ENCODE measurements at places on chromosomes 5 and 9.

- DNase-seq = no peak
These were observed 189.5 kb downstream of the ACTL7B start for GRCh38 chr9:108666240-108666784.

- no peak for DNase-seq
These were observed 60.9 kb downstream of the CDKN2A start for GRCh38 chr9:21933281-21933680.

DNA sequence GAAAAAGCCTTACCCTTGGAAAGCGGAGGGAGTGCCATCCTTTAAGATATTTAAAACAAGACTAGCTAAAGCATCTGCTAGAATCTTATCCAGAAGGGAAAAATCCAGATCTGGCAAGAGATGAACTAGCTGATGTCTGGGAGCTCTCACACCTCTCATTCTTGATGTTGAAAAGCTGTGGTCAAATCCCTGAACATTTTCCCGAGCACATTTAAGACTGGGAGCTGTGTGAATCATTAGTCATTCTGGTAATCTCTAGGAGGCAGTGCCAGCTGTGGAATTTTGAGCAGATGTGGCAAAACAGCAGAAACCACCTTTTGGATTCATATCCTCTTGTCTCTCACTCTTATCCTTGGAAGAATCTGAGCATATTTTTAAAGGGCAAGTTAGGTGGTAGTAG is 218.0 kb downstream of the MAN2A1 start:
- DNase-seq = no peak

DNA sequence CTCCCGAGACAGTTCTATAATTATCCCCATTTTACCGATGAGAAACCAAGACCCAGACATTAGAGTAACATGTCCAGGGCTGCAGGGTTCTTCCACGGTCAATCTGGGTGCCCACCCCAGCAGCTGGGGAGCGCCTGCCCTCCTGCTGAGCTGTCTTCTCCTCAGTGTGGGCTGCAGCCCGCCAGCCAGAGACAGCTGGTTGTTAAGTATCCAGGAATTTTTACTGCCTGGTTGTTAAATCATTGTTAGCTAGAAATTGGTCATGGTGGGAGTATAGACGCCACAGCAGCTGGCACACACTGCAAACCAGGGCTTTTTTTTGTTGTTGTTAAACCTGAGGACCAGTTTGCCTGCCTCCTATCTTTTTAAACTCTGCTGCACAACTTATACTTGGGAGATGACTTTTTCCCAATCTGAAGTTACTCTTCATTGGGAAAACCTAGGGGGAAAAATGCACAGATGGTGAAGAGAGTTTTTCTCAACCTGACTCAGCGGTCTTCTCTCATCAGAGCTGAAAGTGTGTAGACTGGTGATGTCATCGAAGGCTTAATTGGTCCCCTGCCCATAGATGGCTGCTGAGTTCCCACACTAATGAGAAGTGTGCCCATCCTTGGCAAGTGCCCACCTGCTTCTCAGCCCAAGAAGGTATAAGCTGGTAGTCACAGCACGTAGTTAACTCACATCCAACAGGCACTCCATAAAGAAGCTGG is 208.6 kb downstream of the DRD1 start:
- no peak for DNase-seq

DNA sequence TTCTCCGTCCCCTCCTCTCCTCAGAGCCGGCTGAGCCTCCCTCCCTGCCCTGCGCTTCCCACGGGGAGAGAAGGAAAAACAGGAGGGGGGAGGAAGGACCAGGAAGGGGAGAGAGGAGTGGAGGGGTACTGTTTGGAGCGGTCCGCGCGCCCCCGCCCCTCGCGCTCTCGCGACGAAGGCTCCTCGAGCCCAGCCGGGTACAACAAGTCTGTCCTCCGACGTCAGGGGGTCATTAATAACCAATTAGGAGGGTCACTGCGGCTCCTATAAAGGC is 480 bp upstream of the PRDM12 start:
- DNase-seq = no peak

DNA sequence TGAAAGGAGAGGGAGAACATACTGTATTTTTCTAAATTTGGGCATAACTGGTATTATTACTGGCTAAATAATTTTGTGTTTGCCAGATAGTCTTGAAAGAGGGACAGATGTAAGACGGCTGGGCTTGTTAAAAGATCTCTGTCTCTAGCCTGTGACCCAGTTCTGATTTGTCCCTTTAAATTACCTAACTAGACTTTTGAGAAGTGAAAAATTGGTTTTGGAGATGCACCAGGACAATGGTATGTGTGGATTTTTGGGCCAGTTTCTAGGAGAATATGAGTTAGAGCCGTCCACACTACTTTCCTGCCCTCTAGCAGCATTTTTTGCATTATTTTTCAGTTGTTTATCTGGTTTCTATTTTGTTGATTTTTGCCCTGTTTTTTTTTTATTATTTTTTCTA is 33.5 kb downstream of the LNPEP start:
- DNase-seq = no peak

DNA sequence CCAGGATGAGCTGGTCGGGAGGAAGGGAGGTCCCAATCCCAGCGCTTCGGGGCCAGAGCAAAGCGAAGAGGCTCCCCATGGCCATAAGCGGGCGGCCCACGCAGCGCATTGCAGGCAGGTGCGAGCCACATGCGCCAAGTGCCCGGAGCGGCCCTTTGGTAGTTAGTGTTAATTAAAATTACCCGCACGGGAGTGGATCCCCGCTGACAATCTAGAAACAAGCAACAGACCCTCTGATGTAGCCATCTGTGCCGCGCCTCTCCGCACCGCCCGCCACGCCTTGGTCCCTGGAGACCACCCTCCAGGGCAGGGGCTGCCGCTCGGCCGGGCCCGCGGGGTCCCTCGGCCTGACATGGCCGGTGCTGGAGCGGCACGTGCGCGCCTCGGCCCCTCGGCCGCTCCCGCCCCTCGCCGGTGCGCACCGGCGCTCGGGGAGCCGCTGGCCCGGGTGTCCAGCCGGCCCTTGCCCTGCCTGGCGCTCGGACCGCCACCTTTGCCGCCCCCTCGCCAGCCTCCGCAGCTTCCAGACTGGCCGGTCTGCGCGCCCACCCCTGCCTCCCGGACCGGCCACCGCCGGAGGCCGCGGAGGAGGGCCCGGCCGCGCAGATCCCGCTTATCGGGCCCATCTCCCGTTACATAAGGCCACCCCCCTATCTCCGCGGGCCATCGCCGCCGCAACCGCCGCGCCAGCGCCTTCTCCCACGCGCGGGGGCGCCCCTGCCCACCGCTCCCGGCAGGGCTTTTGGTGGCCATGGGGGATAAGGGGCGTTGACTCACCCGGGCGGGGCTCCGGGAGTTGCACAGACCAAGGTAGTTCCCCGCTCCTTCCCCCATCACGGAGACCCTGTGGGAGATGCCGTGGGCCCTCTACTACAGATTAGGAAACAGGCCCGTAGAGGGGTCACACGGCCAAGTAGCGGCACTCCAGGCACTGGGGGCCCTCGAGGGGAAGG is 1.9 kb upstream of the IL13 start:
- DNase-seq = no peak

- DNase-seq = no peak
These were observed 18.9 kb downstream of the RALGPS1 start for GRCh38 chr9:126933334-126933980.

DNA sequence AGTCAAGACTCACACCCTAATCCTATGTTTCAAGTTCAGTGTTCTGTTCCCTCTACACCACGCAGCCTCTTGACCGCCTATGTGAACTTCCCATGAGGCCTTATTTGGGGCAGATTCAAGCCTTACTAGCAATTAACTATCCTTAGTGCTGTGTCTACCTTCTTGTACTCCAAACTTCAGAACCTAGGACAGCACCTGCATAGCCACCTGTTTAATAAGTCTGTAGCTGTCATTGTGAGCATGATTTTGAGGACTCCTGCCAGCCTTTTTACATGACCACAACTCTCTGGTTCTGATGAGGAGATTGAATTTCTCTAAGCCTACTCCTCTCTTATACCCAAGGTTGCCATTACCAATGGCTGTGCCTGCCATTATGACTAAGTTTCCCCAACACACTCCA is 50.8 kb upstream of the PCSK1 start:
- no peak for DNase-seq

GRCh38 chr5:151577566-151577965 is 13.6 kb downstream of the FAT2 start:
- no peak for DNase-seq

DNA sequence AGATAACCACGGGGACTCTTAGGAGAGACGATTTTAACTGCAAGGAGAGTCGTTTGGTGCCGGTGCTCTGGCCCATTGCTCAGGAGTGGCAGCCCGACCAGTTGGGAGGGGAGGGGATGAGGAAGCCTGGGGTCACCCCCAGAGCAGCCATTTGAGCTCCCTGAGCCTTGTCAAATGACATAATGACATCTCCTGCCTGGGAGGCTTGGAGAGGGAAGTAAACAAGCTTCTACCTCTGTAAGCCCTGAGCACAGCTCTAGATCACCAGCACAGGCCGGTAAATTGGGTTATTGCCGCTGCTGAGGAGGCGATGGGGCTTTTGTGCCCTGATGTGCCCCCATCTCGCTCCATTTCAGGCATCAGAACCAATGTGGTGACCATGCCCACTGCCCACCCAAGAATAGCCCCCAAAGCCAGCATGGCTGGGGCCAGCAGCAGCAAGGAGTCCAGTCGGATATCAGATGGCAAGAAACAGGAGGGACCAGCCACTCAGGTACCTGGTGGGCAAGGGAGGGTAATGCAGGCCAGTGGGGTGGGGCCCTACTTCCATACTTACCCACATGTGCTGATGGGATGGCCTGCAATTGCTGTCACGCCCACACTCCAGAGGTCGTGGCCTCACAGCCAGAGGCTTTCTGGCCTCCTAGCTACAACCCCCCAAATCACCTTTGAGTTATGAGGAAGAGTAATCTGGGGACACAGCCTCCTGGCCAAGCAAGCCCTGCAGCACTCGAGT is 23.0 kb downstream of the CD74 start:
- DNase-seq = no peak

DNA sequence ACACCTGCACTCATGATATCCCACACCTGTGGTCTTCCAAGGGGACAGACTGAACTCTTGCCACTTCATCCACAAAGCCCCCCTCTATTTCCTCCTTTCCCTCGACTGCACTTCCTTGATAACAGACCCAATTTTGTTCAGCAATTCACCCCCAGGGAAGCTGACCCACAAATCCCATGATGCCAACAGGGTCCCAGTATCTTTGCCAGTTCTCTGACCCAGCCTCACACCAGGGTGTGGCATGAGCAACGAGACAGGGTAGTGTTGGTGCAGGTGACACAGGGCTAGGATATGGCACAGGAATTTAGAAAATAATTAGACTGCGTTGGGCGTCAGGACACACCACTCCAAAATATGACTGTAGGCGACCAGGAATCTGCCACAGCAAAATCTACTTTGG is 30.2 kb upstream of the KCNIP1 start:
- no peak for DNase-seq

DNA sequence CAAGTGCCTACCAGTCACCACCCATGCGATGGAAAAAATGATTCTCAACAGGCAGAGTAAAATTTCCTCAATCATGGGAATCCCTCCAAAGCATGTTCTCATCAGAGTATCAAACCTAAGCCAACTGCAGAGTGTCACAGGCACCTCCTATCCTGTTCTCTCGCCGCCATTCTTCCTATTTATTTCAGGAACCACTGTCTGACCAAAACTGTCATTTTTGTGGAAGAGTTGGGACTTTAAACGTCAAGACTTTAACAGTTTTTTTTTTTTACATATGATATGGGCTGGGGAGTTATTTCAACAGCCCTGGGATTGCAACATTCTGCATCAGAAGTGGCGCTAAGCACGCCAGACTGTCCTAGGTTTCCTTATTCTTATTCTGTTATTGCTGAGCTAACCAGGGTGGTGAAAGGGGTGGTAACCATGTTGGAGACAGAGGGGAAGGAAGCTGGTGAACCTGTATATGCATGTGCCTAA is 29.5 kb downstream of the PFDN1 start:
- no peak for DNase-seq

Measured in activated CD4-positive, alpha-beta T cell treated with anti-CD3 and anti-CD28 coated beads for 24 hours (primary cell).